ENCODE measurements at places on chromosomes 12 and 14. TPM values are rescaled to one million over a fixed set of nuclear protein-coding genes. Genes with fewer than 3 reads are reported as not detected.

GRCh38 chr14:97266653-97267052, 469.5 kb downstream of the VRK1 start:
- no peak for DNase-seq

- peak; percentile 88 for DNase-seq
Measured at GRCh38 chr12:121297435-121297991, 1.0 kb upstream of the CAMKK2 start.

PRICKLE1 gene
- not detected for total RNA-seq

NGB gene
- total RNA-seq: not detected

DNA sequence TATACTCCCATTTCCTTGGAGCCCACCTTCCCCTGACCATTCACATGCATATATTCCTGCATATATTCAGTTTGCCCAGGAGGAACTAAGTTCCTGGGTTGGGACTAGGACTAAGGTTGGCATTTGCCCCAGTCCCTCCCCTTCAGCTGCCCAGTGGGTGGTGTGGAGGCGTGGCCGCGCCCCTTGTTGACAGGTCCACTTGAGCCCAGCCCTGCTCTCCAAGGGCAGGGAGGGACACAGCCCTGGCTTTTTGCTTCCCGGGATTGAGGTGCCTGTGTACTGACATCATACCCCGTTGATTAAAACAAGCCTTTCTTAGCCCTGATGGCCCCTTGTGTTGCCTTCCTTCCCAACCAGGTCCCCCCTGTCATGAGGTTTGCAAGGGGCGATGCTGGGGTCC, 7.3 kb downstream of the ERBB3 start:
- no peak for DNase-seq

SERPINA3 gene
- not detected for total RNA-seq

GRCh38 chr14:31746326-31746725, 185.1 kb downstream of the NUBPL start:
- DNase-seq: no peak

DNA sequence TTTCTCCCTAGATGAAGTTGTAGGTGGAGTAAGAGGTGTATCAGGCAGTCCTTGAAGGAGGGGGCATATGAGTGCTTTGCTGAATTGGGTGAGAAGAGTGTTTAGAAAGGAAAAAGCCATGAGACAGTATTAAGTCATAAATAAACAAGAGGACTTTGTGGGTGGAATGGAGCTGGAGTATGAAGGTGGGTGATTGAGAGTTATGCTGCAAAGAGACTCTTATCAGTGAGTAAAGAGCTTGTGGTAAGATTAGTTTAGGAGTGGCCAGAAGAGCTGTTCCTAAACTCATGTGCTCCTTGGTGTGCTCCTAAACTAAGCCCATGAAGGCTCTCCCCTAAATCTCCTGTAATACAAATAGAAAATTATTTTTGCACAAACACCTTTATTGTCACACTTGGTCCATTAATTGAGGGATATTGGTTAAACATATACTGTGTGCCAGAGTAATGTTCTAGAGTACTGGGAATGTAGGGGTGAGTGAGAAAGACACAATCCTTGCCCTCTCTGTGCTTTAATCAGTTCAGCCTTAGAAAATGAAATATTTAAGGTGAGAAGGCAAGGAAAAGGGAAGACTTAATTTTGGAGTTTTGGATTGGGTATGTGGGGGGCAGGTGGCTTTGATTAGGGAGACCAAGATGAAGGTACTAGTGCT, 9.8 kb downstream of the CHPT1 start:
- DNase-seq: no peak

- DNase-seq: peak; percentile 16
Measured at GRCh38 chr14:64654246-64654900, 49.9 kb upstream of the PLEKHG3 start.

GRCh38 chr14:50935126-50936015, 8.9 kb downstream of the PYGL start:
- DNase-seq: no peak

- no peak for DNase-seq
Measured at GRCh38 chr14:84323450-84323849, 1206.5 kb upstream of the FLRT2 start.

GNS gene
- total RNA-seq: 16.4 TPM

CPM gene
- 3.0 TPM for total RNA-seq

- DNase-seq: no peak
Measured at GRCh38 chr14:90774316-90774715, 41.9 kb downstream of the TTC7B start.

- DNase-seq: no peak
Measured at GRCh38 chr12:66637699-66638301, 41.1 kb downstream of the GRIP1 start.
